ENCODE measurements at places on chromosomes 3 and 15. TPM values are rescaled to one million over a fixed set of nuclear protein-coding genes. Genes with fewer than 3 reads are reported as not detected.

The CFAP100 gene
- not detected for polyA plus RNA-seq

The CRABP1 gene
- 0.67 TPM for polyA plus RNA-seq

- no peak overlapping the region for H3K4me3 ChIP-seq
- H3K36me3 ChIP-seq = no peaks in the 10 kb centered on the region
- DNase-seq = no peak
- H3K4me1 ChIP-seq = no peaks in the 10 kb centered on the region
- no peaks in the 10 kb centered on the region for H3K27me3 ChIP-seq
Measured at GRCh38 chr15:65722191-65722590, 69.9 kb downstream of the DENND4A start.

GRCh38 chr3:122835590-122835989 lies 40.7 kb downstream of the SLC49A4 start:
- no peaks in the 10 kb centered on the region for H3K27me3 ChIP-seq
- no peaks in the 10 kb centered on the region for H3K4me1 ChIP-seq
- H3K27ac ChIP-seq = no peak overlapping the region
- no peak overlapping the region for H3K4me3 ChIP-seq
- DNase-seq = no peak
